Erythroblast (primary cell): ENCODE measurements at places on chromosomes 16 and 17.
A peak's percentile ranks its signal among the peaks of the same experiment; 100 is the strongest.

DNA sequence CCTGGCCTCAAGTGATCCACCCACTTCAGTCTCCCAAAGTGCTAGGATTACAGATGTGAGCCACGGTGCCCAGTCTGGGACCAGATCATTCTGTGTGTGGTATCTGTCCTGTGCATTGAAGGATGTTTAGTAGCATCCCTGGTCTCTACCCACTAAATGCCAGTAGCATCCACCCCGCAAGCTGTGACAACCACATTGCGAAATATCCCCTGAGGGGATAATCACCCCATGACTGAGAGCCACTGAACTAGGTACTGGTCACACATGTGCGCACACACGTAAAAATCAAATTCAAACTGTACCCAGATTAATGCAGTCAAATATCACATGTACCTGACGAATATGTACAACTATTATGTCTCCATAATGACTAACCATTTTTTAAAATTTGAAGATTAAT lies 35.8 kb downstream of the TEKT5 start:
- no peak for DNase-seq

DNA sequence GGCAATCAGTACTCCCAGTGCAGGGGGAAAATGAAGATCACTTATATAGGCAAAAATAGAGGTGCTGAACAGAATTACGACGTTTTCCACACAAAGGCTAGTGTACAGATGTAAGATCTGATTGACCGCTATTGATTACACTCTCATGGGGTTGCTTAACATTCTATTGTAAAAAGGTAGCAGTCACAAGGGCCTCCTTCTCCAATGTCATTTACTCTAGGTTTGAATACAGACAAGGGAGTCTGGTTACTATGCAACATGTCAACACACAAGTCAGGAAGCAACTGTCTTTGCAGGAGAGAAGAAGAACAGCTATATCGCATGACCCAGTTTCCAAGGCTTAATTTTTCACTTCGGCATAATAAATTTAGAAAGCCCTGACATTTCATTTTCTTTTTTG lies 7.9 kb downstream of the KRT37 start:
- no peak for DNase-seq

DNA sequence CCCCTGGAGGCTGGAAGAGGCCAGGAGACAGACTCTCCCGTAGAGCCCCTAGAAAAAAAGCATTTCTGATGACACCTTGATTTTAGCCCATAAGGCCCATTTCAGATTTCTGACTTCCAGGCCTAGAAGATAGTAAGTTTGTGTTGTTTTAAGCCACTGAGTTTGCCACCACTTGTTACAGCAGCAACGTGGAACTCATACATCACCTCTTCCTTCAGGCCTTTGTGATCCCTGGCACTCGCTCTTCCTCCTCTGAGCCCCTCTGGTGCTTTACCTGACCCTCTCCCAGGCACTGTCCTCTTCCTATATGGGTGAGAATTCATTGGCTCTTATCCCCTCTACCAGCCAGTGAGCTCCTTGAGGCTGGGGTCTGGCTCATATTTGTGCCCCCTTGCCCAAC lies 18.7 kb upstream of the KRT19 start:
- DNase-seq: no peak

GRCh38 chr17:17419631-17420030 lies 57.2 kb upstream of the MED9 start:
- DNase-seq: no peak

DNA sequence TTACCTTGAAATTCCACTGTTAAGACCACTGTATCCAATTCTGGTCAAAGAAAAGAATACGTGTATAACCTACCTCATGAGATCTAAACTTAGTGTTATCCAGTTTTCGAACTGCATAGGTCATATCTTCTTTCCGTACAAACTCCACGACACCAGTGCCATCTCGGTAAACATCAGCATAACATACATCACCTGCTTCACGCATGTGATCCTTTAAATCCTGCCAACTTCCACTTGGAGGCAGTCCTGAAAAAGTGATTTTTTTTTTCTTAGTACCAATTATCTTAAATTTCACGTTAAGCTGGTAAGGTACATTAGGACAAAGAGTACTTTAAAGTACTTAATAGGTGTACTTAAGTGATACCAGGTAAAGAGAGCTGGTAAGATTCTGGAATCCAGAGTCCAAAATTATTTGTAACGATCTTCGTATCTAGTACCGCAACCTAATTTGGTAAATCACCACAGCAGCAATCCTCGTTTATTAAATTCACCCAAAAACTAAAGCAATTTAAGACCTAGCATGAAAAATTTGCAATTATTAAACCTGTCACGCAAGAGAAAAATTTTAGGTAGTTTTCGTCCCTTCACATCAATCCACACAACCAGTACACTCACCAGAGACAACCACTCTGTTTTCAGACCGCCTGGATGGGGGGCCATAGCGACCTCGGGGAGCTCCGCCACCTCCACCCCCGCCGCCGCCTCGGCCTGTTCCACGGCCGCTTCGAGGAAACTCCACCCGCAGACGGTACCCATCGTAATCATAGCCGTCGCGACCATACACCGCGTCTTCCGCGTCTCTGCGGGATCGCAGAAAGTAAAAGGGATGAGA lies 1.1 kb downstream of the SRSF1 start:
- peak; percentile 48 for DNase-seq

DNA sequence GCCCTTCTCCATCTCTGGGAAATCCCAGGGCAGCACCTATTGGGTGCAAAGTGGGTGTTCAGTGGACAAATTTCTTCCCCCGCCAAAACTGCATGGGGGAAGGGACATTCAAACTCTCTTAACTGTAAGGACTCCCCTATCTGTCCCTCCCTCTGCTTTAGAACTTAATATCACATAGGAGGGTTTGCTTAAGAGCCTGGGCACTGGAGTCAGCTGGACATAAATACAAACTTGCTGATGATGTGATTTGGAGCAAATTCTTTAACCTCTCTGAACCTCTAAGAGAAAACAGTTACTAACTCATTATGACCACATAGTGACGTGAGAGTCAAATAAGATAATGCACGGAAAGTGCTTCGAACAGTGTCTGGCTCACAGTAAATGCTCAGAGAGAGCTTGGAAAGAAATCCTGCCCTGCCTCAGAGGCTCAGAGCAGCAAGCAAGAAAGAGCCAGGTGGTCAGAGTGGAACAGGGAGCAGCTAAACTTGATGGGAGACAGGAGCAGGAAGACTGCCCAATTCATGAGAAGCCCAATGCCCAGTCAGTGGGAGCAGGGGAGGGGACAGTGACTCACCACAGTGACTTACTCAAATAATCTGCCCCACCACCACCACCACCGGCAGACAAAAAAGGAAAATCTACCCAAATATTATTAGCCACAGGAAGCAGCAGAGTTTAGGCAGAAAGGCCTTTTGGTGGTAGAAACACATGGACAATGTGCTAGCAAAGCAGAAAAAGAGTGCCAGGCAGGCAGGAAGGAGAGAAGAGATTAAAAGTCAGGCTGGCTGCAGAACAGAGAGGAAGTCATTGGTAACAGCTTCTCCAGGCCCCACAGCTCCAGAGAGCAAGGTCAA lies 23.9 kb upstream of the CCL1 start:
- peak; percentile 62 for DNase-seq

GRCh38 chr17:77534137-77534536 lies 393.4 kb downstream of the SEC14L1 start:
- no peak for DNase-seq

- DNase-seq: no peak
Observed at GRCh38 chr16:3735541-3735940, 18.2 kb upstream of the TRAP1 start.

- DNase-seq: no peak
Observed at GRCh38 chr16:945271-946047, 25.3 kb downstream of the LMF1 start.

DNA sequence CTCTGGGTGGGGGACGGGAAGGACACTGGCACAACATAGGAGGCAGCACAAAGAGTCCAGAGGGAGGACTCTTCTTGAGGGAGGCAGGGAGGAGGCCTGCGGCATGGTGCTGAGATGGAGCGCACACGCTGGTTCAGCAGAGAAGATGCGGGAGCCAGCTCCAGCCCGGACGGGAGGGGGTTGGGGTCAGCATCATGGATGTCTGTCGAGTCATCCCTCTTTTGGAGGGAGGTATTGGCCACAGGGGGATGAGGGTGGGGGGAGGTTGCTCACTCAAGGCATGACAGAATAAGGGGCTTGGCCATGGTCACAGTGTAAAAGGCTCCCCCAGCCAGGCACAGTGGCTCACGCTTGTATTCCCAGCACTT lies 19.3 kb downstream of the DCAKD start:
- DNase-seq: no peak

- DNase-seq: no peak
Observed at GRCh38 chr17:42249681-42250446, 26.3 kb downstream of the STAT5B start.

GRCh38 chr16:72983728-72984350 lies 64.1 kb downstream of the ZFHX3 start:
- DNase-seq: no peak

- DNase-seq: peak; percentile 35
Observed at GRCh38 chr17:11144358-11145233, 96.4 kb upstream of the SHISA6 start.

GRCh38 chr17:49696233-49696761 lies 11.5 kb downstream of the SLC35B1 start:
- no peak for DNase-seq

DNA sequence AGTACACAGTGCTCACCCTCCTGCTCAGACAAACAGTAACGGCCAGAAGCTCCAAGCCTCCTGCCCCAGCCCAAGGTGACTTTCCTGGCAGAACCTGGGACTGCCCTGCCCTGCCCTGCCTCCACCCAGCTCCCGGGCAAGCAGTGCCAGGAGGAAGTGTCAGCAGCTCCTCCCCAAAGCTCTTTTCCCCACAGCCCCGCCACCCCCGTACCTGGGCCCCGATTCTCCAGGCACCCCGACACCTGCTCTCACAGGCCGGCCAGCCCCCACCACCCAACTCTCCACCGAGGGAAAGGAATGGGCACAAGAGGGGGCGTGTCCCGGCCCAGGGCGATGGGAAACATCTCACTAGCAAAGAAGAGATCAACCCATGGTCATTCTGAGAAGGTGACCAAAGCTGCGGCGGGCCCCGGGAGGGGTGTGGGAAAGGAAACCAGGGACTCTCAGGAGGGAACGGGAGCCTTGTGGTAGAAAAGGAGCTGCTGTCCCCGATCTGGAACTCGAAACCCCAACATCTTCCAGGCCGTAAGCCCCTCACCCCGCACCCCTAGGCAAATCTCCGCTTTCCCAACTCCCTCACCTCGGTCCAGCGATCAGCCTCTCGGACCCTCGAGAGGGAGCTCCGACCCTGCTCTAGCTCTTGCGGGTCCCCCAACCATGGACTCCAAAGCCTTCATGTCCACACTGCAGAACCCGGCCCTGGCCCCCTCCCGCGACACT lies 1.2 kb downstream of the BCAR1 start:
- DNase-seq: peak; percentile 34

DNA sequence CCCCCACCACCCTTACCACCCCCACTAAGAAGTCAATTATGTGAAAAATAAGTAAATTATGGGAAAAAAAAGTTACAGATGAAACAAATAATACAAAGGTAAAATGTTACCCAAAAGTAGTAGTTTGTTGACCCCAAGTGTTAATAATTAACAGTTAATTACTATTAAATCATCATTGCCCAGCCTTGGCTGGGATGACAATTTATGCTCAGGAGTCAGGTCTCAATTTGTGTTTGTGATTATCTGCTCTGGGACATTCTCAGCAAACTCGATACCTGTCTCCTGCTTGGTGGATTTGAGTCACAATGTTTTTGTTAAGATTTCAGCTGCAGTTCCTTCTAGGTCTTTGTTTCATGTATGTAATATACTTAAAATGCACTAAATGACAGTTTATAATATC lies 172.3 kb upstream of the IRX3 start:
- no peak for DNase-seq

DNA sequence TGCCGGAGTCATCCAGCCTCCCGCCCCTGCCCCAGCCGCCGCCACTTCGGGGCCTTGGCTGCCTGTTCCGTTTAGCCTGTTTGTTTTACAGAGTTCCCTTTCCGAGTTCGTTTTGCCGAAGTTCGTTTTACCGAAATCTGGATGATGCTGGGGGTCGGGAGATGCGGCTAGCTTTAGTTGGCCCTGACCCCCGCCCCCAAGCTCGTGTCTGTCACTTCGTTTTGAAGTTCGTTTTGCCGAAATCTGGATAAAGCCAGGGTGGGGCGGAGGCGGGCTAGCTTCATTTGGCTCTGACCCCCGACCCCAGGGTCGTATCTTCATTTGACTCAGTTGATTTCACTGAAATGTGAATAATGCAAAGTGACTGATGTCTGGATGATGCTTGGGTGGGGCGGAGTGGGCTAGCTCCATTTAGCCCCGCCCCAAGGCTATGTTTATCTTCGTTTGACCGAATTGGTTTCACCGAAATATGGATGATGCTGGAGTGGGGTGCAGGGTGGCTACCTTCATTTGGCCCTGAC lies 591 bp downstream of the PSMD7 start:
- DNase-seq: peak; percentile 77

DNA sequence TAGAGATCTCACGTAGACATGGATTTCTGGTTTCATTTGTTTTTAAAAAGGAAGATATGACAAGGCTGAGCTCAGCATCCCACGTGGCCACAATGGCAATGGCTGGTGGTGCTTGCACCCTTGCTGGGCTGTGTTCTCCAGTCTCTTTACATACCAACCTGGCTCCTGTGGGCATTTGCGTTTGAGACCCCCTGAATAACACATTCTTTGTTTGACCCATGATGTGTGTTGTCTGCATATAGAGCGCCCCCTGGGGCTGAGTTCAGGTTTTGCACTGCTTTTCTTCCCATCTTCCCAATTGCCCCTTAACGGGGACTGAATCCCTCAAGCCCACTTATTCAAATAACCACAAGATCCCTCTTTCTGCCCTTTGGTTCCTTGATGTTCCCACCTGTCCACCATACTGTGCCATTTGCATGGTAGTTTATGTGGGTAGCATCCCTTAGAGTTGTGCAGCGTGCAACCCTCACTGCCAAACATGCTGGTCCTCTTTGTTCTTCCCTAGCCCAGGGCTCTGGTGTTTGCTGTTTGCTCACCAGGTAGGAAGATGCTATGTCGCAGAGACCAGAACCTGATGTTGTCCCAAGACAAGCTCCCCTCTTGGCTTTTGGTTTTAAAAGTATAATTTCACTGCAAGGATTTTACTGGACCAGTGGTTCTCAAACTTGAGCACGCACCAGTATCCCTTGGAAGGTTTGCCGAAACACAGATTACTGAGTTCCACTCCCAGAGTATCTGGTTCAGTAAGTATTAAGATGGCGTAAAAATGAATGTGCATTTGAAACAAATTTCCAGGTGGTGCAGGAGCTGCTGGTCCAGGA lies 38.5 kb upstream of the NKD1 start:
- peak; percentile 67 for DNase-seq

- DNase-seq: no peak
Observed at GRCh38 chr16:60419859-60420258, 1616.4 kb downstream of the CDH8 start.

- DNase-seq: no peak
Observed at GRCh38 chr17:69516225-69516624, 101.7 kb downstream of the MAP2K6 start.

- DNase-seq: no peak
Observed at GRCh38 chr17:63151941-63152523, 186.0 kb downstream of the TANC2 start.

- no peak for DNase-seq
Observed at GRCh38 chr17:2889256-2889655, 93.0 kb downstream of the RAP1GAP2 start.
